ENCODE measurements at places on chromosomes 5 and 9. TPM values are rescaled to one million over a fixed set of nuclear protein-coding genes. Genes with fewer than 3 reads are reported as not detected.

The IL4 gene
- total RNA-seq = not detected

The JAK2 gene
- 46.9 TPM for total RNA-seq

The LYSMD3 gene
- 19.3 TPM for total RNA-seq

The BTNL3 gene
- not detected for total RNA-seq

The NR5A1 gene
- total RNA-seq = not detected

The PTGDS gene
- total RNA-seq = 72.6 TPM

All from breast epithelium (tissue), 4 donors.